ENCODE measurements at places on chromosomes 3 and 15.

- ATAC-seq, result peak; percentile 94
These were observed 85.3 kb upstream of the LIMD1 start for GRCh38 chr3:45509038-45509767.

DNA sequence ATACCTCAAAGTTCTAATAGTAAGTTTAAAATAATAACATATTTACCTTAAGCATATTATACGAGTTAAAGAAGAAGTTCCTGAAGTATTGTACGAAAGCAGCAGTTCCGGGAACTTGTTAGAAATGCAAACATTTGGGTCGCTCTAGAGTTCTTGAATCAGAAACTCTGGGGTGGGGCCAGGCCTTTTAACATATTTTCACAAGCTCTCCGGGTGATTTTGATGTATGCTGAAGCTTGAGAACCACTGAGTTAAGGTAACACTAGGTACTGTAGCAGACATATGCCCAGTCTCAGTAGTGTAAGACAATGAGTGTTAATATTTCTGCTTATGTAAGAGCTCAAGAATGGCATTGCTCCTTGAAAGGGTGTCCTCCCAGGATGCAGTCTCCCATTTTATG lies 461.1 kb downstream of the C3orf38 start:
- ATAC-seq, result no peak

DNA sequence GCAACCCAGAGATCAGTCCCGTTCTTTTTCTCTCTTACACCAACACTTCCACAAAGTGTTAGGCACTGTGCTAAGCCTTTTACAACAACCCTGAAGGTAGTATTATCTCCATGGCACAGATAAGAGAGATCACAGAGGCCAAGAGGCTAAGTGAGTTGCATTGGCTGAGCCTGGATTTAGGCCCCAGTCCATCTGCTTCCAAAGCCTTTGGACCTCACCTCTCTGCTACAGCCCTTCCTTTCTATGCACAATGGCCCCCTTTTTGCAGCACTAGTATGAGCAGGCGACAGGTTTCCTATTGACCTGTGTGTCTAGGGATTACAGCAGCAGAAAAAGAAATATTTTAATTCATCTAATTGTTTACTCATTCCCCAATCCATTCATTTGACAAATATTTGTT lies 76.2 kb downstream of the CRYGS start:
- no peak for ATAC-seq

- ATAC-seq, result no peak
These were observed 77.7 kb upstream of the DGKG start for GRCh38 chr3:186439725-186440124.

- no peak for ATAC-seq
These were observed 16.5 kb downstream of the ZXDC start for GRCh38 chr3:126459111-126459762.

GRCh38 chr3:111846039-111846438 lies 13.0 kb upstream of the PHLDB2 start:
- no peak for ATAC-seq
